Naive thymus-derived CD8-positive, alpha-beta T cell (primary cell): ENCODE measurements at places on chromosomes 6 and 20. TPM values are rescaled to one million over a fixed set of nuclear protein-coding genes. Genes with fewer than 3 reads are reported as not detected.

The ME1 gene
- total RNA-seq, result not detected

The FRMD1 gene
- not detected for total RNA-seq

The SMOC2 gene
- total RNA-seq, result not detected

The QKI gene
- total RNA-seq, result 65.7 TPM
